ENCODE measurements at places on chromosomes 1 and 21.

DNA sequence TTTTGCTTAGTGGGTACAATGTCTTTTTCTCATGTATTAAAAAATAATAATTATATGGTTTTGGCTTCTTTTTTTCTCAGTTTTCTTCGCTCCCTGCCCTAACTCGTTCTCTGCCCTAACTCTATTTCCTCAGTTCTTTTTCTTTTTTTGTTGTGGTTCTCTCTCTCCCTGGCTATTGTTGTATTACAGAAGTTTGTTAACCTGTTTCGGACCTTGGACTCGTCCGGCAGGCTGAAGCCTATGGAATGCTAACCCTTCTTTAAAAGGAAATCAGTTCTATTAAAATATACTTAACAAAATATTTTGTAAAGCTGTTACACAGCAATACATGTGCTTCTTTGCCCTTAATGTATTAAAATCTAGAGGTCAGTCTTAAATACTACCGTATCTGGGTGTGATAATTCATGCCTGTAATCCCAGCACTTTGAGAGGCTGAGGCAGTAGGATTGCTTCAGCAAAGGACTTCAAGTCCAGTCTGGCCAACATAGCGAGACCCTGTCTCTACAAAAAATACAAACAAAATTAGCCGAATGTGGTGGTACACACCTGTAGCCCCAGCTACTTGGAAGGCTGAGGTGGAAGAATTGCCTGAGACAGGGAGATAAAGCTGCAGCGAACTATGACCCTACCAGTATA lies 64.1 kb downstream of the ANGPTL1 start:
- H3K4me1 ChIP-seq = peaks cover 4% of the 10 kb centered on the region
- no peaks in the 10 kb centered on the region for H3K36me3 ChIP-seq
- H3K27me3 ChIP-seq = no peaks in the 10 kb centered on the region
- H3K4me3 ChIP-seq = no peak overlapping the region
- no peak for DNase-seq
- H3K27ac ChIP-seq = no peak overlapping the region

GRCh38 chr1:232196042-232196441 lies 433.9 kb downstream of the SIPA1L2 start:
- H3K4me3 ChIP-seq = no peak overlapping the region
- H3K27me3 ChIP-seq = no peaks in the 10 kb centered on the region
- H3K27ac ChIP-seq = no peak overlapping the region

DNA sequence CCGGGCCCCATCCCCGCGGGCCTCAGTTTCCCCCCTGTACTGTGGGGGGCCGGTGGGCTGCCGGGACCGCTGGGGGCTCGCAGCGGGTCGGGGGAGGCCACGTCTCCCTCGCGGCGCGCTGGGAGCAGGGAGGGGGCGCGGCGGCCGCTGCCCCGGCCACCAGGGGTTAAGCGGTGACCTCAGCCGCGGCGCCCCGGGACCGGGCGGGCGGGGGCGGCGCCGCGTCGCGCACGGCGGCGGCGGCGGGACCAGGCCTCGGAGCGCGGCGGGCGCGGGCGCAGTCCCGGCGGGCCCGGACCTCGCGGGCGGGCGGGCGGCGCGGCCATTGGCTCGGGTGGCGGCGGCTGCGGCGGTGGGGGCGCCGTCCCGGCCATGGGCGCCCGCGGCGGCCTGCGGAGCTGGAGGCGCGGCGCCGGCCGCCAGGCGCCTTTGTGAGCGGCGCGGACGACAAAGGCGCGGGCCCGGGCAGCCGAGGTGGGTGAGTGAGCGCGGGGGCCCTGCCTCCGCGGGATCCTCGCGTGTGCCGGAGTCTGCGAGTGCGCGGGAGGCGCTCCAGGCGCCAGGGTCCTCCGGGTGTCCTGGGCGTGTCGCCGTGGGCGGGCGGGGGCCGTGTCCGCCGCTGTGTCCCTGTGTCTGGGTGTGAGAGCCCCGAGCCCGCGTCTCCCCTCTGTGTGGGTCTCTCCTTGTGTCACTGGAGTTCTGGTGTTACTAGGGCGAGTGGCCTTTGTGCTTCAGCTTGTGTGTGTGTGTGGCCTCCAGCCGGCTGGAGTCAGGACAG lies at the start of gene ARHGEF10L:
Gene ARHGEF10L, plus strand, starts transcription at position 222 of the 778 bp plus-strand sequence. CDS start 40,898 bp downstream, outside the sequence.
- peak; percentile 25 for DNase-seq
- H3K4me1 ChIP-seq = peaks cover 38% of the 10 kb centered on the region
- H3K4me3 ChIP-seq = peak within 1 kb of the TSS; percentile 91
- peak within 1 kb of the TSS; percentile 98 for H3K27ac ChIP-seq
- no peaks in the 10 kb centered on the region for H3K36me3 ChIP-seq

GRCh38 chr1:62228136-62228882 lies 33.7 kb downstream of the L1TD1 start:
- H3K36me3 ChIP-seq = peaks cover 2% of the 10 kb centered on the region
- no peak for DNase-seq
- no peak overlapping the region for H3K4me3 ChIP-seq
- peaks cover 17% of the 10 kb centered on the region for H3K4me1 ChIP-seq
- H3K27ac ChIP-seq = peak overlapping the region; percentile 88

GRCh38 chr1:226622012-226622411 lies 73.4 kb downstream of the STUM start:
- H3K27me3 ChIP-seq = no peaks in the 10 kb centered on the region
- no peak for DNase-seq
- no peak overlapping the region for H3K27ac ChIP-seq
- no peaks in the 10 kb centered on the region for H3K36me3 ChIP-seq

- no peak overlapping the region for H3K27ac ChIP-seq
- DNase-seq = peak; percentile 48
- H3K4me3 ChIP-seq = no peak overlapping the region
- H3K36me3 ChIP-seq = no peaks in the 10 kb centered on the region
Measured at GRCh38 chr1:159798893-159799292, 3.3 kb upstream of the FCRL6 start.

DNA sequence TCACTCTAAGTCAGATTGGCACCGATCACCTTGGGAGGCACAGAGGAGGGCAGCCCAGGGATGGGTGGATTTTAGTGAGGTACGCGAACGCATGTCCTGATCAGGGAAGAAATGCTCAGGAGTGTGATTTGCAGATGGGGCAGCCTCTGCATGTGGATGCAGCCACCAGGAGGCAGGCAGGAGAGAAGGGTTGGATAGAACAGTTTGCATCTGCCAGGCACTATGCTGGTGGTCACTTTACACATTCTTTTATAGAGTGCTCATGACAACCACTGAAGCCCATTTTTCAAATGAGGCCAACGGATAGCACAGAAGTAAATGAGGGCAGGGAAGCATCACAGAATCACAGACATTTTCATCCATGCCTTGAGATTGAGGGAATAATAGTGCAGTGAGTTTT lies 5.7 kb downstream of the LAMB3 start:
- H3K4me1 ChIP-seq = no peaks in the 10 kb centered on the region
- no peaks in the 10 kb centered on the region for H3K27me3 ChIP-seq
- H3K4me3 ChIP-seq = no peak overlapping the region
- DNase-seq = no peak

DNA sequence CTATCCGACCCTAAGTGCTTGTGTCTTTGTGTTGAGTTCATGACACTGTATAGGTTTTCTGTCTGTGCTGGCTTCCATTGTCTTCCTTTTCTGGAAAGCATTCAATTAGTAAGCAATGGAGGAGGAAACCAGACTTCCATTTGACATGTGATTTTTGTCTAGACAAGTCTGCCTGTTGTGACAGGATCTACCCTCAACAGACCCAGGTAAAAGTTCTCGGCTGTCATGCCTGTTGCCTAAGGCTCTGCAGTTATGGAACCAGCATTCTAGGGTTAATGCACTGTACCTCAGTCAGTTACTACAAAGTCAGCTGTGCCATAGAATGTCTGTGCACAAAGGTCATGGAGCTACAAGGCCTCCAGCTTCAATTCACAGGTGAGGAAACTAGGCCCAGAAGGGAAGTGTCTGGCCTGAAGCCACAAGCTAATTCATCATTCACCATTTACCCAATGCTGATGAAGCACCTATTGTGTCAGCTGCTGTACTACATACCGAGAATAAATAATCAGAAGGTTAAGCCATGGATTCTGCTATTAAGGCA lies 72.3 kb downstream of the PLPP3 start:
- DNase-seq = no peak
- peak overlapping the region; percentile 2 for H3K4me3 ChIP-seq
- H3K36me3 ChIP-seq = peaks cover 43% of the 10 kb centered on the region
- no peaks in the 10 kb centered on the region for H3K27me3 ChIP-seq
- H3K27ac ChIP-seq = peak overlapping the region; percentile 1

DNA sequence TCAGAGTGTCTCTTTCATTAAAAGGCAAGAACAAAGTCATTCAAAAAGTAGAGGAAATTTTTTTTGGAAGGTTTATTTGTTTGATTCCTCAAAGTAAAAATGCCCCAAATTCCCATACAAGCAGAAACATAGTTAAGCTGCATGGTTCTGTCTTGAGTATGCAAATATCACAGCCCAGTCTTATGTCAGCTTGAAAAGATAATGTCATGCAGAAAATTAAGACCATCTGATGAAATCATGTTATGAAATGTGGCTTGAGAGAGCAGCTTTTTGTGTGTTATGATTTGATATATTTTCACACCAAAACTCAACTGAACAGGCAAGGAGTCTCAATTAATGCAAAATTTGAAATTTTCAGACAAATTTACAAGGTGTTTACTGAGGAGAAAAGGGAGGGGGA lies 411.0 kb downstream of the LMO4 start:
- H3K27me3 ChIP-seq = no peaks in the 10 kb centered on the region
- no peak overlapping the region for H3K27ac ChIP-seq
- no peaks in the 10 kb centered on the region for H3K36me3 ChIP-seq

DNA sequence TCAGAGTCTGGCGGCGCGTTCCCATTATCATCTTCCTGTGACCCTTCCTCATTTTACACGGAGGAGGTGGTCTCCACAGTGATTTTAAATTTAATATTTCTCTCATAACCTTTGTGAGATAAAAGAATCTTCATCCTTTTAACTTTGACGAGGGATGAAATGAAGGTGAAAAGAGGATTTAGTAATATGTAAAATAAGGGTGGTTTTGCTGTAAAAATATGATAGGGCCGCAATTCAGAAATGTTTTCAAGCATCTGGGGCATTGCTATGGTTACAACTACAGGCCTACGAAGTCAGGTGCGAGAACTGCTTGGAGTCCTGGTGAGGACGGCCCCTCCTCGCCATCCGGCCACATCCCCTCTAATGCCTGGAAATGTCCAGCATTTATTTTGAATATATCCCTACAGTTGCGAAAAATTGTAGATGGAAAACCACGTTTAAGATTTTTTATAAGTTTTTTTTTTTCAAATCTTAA lies 422 bp upstream of the RSBN1 start:
- H3K36me3 ChIP-seq = peaks cover 4% of the 10 kb centered on the region
- peak overlapping the region; percentile 98 for H3K27ac ChIP-seq
- H3K4me3 ChIP-seq = peak overlapping the region; percentile 96
- no peaks in the 10 kb centered on the region for H3K27me3 ChIP-seq

DNA sequence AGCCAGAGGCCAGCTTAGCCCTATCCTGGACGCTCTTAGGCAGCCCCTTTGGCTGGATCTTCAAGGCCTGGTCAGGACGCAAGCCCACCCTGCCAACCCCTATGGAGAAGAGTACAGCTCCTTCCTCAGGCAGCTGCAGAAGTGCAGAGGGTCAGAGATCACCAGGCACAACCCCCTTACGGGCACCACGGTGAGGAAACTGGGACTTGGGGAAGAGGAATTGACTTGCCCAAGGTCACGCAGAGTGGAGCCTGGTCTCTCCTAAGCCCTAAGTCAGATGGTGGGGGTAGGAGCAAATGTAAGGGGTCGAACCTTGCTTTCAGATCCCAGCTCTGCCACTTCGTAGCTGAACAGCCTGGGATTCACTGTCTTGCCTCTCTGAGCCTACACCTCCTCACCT lies 3.7 kb downstream of the E2F2 start:
- H3K27me3 ChIP-seq = no peaks in the 10 kb centered on the region
- H3K36me3 ChIP-seq = no peaks in the 10 kb centered on the region
- no peak overlapping the region for H3K27ac ChIP-seq
- peak overlapping the region; percentile 90 for H3K4me3 ChIP-seq
- no peak for DNase-seq
- peaks cover 51% of the 10 kb centered on the region for H3K4me1 ChIP-seq

DNA sequence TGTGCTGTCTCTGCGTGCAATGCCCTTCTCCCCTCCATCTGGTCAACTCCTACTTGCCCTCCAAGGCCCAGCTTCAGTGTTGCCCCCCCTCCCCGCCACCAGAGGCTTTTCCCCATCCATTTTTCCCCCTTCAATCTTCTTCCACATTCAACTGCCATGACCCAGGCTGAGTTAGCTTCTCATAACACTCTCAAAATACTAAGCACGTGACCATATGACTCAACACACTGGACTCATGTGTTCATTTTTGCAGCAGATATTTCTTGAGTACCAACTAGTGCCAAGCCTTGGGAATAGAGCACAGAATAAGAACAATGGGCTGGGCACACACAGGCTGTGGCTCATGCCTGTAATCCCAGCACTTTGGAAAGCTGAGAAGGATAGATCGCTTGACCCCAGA lies 132.1 kb downstream of the IGSF21 start:
- no peak overlapping the region for H3K27ac ChIP-seq
- no peaks in the 10 kb centered on the region for H3K36me3 ChIP-seq
- DNase-seq = no peak
- H3K4me3 ChIP-seq = no peak overlapping the region
- H3K4me1 ChIP-seq = no peaks in the 10 kb centered on the region

GRCh38 chr1:209583408-209583807 lies at the start of gene CAMK1G:
Gene CAMK1G, plus strand, starts transcription at chr1:209583714. Its CDS starts 11,270 bp downstream, at chr1:209594984.
- H3K4me1 ChIP-seq = no peaks in the 10 kb centered on the region
- H3K27ac ChIP-seq = no peak within 1 kb of the TSS
- H3K4me3 ChIP-seq = no peak within 1 kb of the TSS
- H3K27me3 ChIP-seq = no peaks in the 10 kb centered on the region
- no peaks in the 10 kb centered on the region for H3K36me3 ChIP-seq
- peak; percentile 38 for DNase-seq

DNA sequence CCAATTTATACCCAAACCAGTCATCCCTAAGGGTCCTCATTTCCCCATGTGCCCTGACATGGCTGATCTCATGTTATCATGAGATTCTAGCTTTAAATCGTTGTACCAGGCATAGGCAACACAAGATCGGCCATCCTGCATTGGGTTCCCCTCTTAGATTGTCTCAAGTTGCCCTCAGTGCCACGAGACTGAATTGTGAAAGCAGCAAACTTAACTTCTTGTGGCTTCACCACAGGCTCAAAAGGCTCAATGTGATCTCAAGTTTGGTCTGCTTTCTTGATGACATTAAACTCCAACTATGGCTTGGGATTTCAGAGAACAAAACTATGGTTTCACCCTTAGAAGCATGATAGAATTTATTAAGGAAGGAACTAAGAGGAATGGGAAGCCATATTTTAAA lies 168.5 kb upstream of the SYT6 start:
- H3K27ac ChIP-seq = no peak overlapping the region
- H3K4me1 ChIP-seq = no peaks in the 10 kb centered on the region
- DNase-seq = no peak
- H3K4me3 ChIP-seq = no peak overlapping the region
- H3K36me3 ChIP-seq = no peaks in the 10 kb centered on the region

Measured in neural crest cell (in vitro differentiated cells).